Mesendoderm (in vitro differentiated cells): ENCODE measurements at places on chromosomes 1 and 21.

- DNase-seq: no peak
These were observed 84.7 kb upstream of the SLC25A33 start for GRCh38 chr1:9454494-9455066.

DNA sequence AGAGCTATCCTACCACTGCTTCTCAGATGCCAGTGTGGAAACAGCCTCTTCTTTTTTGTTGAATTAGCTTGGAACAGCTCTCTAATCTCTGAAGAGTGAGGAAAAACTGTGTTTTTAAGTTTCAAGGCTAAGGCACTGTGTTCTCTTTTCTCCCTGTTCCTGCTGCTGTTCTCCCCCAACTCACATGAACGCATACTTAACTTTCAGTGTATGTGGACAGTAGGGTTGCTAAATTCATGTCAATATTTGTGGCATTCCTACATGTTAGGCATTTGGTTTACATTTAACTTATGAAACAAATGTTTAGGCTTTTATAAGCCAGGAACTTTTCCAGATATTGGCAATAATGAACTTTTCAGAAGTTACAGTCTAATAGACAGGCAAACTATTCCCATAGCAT lies 6.8 kb downstream of the BACH1 start:
- DNase-seq: no peak

DNA sequence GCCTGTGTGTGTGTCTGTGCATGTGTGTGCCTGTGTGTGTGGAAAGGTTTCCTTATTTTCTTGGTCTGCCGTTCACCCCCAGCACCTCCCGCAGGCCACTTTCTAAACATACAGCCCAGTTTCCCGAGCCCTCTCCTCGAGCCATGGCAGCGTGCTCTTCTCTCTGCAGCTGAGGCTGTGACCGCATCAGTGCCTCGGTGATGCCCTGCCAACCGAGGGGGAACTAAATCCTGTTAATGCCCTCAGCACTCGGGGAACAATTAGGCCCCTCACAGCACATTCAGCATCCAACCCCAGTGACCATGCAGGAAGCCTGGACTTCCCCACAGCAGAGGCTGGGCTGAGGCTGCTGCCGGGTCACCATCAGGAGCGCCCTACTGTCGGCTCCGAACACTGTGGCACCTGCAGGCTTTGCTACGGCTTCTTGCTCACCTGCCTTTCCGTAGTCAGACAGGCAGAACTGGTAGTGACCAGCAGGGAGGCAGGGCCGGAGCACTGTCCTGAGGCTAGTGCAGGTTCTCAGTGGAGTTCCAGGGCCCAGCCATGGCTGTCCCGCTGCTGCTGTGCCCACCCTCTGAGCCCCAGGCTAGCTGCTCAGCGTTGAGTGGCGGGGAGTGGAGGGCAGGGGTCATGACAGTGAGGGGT lies 8.1 kb downstream of the GPR137B start:
- no peak for DNase-seq

- peak; percentile 98 for DNase-seq
These were observed 30.3 kb downstream of the CD48 start for GRCh38 chr1:160681066-160681890.

- DNase-seq: no peak
These were observed 21.1 kb downstream of the SMAP2 start for GRCh38 chr1:40394491-40395172.

DNA sequence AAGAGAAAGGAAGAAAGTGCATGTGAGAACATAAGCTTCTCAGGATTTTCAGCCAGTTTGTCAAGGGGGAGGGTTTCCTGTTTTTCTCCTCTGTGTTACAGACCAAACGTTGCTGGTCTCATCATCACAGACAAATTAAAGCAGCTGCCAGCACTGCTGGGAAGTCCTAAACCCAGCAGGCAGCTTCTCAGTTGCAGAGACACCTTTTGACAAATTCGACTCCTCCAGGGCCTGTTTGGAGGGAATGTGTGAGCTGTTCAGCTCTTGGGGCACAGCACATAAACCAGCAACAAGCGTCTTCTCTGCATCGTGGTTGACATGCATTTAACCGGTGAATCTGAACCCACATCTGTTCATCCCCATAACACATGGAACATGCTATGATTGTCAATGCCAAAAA lies 454.6 kb upstream of the RUNX1 start:
- peak; percentile 91 for DNase-seq

- DNase-seq: no peak
These were observed 26.4 kb downstream of the ELF3 start for GRCh38 chr1:202036595-202037387.

GRCh38 chr1:1847061-1847850 lies 43.6 kb downstream of the GNB1 start:
- peak; percentile 59 for DNase-seq

DNA sequence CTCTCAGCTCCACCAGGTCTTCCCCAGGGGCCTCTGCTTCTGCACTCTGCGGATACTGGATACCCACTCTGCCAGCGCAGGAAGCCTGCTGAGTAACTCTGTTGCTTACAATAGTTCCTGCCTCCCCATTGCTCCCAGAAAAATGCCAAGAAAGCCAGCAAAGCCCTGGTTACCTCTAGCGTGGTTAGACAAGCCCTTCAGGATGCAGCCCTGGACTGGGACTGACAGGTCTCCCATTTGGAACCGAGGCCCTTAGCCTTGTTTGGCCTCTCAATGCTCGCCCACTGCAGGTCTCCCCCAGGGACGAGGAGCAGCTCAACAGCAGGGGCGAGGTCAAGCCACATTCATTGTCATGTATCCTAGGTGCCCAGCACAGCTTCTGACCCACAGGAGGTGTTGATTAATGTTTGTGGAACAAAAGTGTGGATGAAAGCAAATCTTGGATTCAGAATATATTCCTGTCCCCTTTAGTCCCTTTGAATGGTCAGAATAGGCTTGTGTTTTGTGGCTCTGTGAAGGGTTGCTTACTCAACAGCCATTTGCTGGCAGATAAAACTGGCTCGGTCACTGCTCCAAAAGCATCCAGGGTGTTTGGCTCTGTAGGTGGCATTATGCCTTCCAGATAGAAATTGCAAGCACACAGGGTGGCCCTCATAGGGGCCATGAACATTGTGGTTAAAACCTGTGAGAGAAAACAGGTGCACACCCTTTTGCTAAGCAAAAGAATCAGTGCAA lies 58.9 kb downstream of the C1orf198 start:
- no peak for DNase-seq

- no peak for DNase-seq
These were observed 347.6 kb upstream of the AJAP1 start for GRCh38 chr1:4306559-4307467.

- no peak for DNase-seq
These were observed 222.0 kb downstream of the TOMM20 start for GRCh38 chr1:234906654-234907053.

- DNase-seq: no peak
These were observed 17.8 kb upstream of the TNFSF4 start for GRCh38 chr1:173224949-173225348.

- DNase-seq: no peak
These were observed 994 bp downstream of the RO60 start for GRCh38 chr1:193060406-193060805.

- DNase-seq: no peak
These were observed 6.4 kb upstream of the S100A8 start for GRCh38 chr1:153397051-153397923.

- peak; percentile 58 for DNase-seq
These were observed 628.7 kb downstream of the PTPRU start for GRCh38 chr1:29865051-29865450.

DNA sequence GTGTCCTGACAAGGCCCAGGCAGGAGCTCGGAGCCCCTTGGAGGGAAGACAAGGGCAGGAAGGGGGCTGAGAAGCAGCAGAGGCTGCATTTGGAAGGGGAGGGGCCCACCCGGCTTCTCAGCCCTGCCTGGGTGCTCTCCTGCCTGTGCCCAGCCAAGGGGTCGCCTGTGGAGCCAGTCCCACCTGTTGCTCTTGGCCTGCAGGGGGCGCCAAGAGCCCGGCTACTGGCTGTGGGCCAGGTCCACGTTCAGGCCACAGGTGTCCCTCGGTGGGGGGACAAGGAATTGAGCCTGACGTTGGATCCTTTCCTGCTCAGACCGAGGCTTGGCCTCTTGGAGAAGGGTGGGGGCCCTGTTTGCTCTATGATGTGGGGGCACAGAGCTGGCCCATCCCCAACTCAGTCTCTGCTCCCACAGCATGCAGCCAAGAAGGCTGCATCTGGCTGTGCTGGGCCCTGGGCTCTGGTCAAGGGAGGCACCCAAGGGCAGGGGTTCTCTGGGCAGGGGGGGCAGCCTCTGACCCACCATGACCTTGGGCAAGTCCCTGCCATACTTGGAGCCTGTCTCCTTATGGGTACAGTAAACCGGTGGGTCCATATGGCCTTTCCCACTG lies 10.9 kb downstream of the WNT4 start:
- peak; percentile 80 for DNase-seq

DNA sequence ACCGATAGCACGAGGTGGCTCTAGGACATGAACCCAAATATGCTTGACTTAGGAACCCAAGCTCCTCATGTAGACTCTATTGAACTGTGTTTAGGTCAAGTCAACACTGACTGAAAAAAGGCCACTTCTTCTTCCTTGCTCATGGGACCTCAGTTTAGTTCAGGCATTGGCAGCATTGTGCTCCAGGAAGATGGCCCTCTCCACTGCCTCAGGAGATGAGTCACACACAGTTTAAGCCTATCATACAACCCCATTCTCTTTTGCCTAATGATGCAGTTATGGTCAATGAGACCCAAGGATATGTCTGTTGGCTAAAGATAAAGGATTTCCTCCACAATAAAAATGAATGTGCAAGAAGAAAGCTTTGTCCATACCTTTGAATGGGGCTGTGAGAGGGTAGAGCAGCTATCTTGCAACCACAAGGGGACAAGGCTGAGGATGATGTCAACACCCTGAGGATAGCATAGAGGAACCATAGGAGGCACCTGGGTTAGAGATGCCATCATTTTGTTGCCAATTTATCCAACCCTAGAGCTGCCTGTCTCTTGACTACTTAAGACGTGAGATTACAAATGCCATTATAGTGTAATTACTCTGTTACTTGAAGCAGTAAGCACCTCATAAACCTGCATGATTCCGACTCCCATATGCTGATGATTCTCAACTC lies 3.0 kb upstream of the TRIM63 start:
- no peak for DNase-seq

DNA sequence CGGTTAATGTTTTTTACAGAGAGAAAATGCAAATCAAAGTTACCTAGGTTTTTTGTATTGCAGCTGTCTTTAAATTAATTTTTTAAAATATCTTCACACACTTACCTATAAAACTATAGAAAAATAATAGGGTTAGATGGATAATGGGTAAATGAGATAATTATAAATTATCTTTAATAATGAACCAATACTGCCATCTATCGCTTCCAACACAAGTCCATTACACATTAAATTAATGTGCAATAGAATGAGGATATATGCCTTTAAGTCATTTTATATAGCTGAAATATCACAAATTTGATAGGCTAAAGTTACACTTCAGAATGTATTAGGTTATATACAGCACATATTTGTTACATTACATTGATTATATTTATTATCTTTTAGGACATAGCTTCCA lies 2212.8 kb downstream of the MRPL39 start:
- no peak for DNase-seq

GRCh38 chr1:173448945-173449344 lies 28.2 kb upstream of the PRDX6 start:
- DNase-seq: peak; percentile 52

- no peak for DNase-seq
These were observed 17.5 kb downstream of the ZBTB18 start for GRCh38 chr1:244068567-244068966.

GRCh38 chr1:22796642-22797041 lies 86.0 kb downstream of the EPHB2 start:
- DNase-seq: no peak

DNA sequence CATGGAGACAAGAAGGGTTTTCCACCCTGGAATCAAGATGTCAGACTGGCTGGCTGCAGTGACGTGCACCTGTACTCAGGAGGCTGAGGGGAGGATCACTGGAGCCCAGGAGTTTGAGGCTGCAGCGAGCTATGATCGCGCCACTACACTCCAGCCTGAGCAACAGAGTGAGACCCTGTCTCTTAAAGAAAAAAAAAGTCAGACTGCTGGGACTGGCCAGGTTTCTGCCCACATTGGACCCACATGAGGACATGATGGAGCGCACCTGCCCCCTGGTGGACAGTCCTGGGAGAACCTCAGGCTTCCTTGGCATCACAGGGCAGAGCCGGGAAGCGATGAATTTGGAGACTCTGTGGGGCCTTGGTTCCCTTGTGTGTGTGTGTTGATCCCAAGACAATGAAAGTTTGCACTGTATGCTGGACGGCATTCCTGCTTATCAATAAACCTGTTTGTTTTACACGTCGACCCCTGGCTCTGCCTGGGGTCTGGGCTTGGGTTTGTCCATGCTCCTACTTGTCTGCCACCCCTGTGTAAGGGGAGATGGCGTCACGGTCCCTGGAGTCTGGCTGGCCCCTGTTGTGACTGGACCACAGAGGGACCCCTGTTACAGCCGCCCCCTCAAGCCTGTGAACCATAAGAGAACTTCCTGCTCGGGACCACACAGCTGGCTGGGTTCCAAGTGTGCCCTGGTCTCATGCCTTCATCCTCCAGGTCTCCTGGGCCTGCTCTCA lies 20.9 kb upstream of the VPS13D start:
- peak; percentile 80 for DNase-seq

- DNase-seq: peak; percentile 10
These were observed 403.6 kb downstream of the PTPRU start for GRCh38 chr1:29639741-29640427.

DNA sequence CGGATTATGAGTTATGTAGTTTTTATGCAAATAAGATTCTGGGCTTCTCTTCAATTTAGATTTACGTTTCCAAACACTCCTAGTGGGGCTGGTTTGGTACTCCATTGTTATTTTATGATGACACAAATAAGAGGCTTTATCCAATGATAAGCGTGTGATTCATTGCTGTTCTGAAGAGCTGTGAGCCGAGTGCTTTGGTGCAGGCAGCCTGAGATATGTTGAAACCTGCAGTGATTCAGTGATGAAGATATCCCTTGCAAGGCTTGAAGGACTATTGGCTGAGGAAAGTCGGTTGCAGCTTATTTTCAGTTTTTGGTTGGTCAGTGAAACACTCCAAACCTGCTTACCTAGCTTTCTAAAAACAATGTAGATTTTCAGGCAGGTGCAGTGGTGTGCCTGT lies 112.2 kb downstream of the RYR2 start:
- DNase-seq: no peak

- DNase-seq: no peak
These were observed 8.0 kb upstream of the IFNLR1 start for GRCh38 chr1:24195136-24195535.

DNA sequence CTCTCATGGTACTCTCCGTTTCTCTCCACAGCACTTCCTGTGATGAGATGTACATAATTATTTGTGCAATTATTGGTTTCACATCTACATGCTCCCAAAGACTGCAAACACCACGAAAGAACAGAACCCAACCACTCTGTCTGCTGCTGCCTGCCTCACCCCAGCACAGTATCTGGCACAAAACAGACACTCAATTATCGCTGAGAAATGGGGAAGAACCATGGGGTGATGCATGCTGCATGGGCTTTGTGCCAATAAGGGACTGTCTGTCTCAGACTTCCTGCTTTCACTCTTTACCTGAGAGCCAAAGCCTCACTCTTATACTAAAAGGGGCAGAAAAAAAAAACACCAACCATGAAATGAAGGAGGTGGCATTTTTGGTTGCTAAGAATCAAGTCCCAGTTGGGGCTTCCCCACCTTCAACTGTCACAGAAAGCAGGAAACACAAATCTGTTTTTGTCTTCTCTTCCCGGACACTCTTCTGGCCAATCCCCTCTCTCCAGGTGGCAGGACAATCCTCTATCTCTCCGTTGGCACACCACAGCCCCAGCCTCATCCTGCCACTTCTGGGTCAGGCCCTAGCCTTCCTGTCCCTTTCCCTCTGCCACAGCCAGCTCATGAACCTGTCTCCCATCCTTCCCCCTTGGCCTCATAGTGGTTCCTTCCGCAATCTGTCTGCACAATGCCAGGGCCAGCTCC lies 82.0 kb downstream of the TGFBR3 start:
- DNase-seq: no peak
